ENCODE measurements at places on chromosomes 4 and X.

- no peak for DNase-seq
Observed at GRCh38 chr4:2246384-2247127, 4.6 kb upstream of the HAUS3 start.

GRCh38 chr4:143185253-143186107 lies 763 bp downstream of the USP38 start:
- peak; percentile 16 for DNase-seq

- DNase-seq, result no peak
Observed at GRCh38 chrX:39067866-39068265, 266.6 kb downstream of the MID1IP1 start.

DNA sequence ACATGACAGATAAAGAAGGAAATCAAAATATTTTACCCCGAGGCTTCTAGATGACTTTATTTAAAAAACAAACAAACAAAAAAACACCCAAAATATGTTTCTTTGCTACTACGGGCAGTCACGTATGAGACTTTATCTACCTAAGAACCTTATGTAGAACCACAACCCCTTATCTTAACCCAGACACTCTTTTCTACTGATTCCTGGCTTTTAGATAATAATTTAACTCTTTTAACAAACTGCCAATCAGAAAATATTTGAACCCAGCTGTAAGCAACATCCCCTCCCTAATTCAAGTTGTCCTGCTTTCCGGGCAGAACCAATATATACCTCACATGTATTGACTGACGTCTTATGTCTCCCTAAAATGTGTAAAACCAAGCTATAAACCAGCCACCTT lies 15.4 kb downstream of the ELOVL6 start:
- no peak for DNase-seq

DNA sequence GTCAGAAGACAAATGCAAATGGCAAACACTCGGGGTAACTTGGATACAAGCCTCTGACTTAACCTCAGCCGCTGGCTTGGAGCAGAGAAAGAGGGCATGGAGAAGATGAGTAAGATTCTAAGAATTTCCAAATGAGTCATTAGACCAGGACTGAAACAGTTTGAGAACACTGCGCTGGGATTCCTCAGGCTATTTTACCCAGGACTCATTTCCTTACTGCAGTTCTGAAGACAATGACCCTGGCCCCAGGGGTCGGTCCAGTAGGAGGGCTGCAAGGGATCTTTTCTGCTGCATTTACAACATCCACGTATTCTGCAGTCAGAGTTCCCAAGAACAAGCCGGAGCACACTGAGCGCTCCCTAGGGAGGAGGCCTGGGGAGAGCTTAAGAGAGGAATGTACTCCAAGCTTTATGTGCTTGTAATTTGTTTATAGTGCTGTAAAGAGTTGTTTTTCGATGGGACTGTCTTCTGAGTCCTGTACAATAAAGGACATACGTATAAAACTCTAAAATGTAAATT lies 27.3 kb upstream of the SORBS2 start:
- DNase-seq, result peak; percentile 45

DNA sequence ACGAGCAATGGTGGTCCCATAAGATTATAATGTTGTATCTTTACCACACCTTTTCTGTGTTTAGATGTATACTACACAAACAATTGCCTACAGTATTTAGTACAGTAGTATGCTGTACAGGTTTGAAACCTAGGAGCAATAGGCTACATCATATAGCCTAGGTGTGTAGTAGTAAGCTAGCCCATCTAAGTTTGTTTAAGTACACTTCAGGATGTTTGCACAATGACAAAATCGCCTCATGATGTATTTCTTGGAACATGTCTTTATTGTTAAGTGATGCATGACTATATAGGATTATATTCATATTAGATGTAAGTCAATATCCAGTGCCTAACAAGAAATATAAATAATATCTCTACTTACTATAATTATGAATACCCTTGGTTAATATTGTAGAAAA lies 104.6 kb downstream of the SLC10A6 start:
- DNase-seq, result no peak

GRCh38 chrX:56788717-56789122 lies 59.7 kb downstream of the NBDY start:
- DNase-seq, result no peak

- DNase-seq, result no peak
Observed at GRCh38 chr4:39390603-39391002, 16.1 kb upstream of the KLB start.

- DNase-seq, result no peak
Observed at GRCh38 chr4:78312989-78313753, 238.4 kb upstream of the ANXA3 start.

GRCh38 chrX:37906357-37906756 lies 59.0 kb upstream of the DYNLT3 start:
- DNase-seq, result no peak
